ENCODE measurements at places on chromosomes 7 and 10.

GRCh38 chr7:139416405-139416804 lies 56.7 kb downstream of the LUC7L2 start:
- DNase-seq, result no peak

DNA sequence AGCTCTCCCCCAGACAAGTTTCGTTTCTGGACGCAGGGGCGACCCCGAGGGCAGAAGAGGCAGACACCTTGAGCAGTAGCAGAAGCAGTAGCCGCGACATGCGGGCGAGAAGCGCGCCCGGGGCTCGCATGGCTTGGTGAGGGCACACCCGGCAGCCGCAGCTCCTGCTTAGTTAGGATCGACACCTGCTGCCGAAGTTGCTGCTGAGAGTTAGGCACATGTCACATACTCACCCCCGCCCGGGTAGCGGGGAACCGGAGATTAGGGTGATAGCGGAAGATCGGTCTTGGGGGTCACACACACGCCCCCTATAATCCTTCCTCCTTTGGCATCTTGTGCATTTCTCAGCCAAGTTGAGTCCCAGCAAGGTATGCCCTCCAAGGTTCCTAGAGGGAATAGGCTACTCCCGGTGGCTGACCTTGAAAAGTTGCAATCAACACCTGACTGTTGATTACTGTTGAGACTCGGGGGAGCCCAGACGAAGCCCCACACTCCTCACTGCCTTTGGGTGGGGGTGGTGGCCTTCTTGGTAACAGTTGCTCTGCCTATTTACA lies 668 bp downstream of the GPR37 start:
- DNase-seq, result no peak

- no peak for DNase-seq
Observed at GRCh38 chr10:52056291-52056690, 257.8 kb upstream of the DKK1 start.

DNA sequence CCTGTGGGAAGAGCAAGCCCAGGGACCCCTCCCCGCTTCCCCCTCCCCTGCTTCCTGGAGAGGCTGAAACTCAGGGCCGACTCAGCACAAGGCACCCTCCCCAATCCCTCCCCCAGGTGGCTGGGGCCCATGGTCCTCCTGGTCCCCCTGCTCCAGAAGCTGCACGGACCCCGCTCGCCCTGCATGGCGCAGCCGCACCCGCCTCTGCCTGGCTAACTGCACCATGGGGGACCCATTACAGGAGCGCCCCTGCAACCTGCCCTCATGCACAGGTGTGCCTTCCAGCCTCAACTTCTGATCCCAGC lies 19.7 kb upstream of the ZNF862 start:
- DNase-seq, result no peak

DNA sequence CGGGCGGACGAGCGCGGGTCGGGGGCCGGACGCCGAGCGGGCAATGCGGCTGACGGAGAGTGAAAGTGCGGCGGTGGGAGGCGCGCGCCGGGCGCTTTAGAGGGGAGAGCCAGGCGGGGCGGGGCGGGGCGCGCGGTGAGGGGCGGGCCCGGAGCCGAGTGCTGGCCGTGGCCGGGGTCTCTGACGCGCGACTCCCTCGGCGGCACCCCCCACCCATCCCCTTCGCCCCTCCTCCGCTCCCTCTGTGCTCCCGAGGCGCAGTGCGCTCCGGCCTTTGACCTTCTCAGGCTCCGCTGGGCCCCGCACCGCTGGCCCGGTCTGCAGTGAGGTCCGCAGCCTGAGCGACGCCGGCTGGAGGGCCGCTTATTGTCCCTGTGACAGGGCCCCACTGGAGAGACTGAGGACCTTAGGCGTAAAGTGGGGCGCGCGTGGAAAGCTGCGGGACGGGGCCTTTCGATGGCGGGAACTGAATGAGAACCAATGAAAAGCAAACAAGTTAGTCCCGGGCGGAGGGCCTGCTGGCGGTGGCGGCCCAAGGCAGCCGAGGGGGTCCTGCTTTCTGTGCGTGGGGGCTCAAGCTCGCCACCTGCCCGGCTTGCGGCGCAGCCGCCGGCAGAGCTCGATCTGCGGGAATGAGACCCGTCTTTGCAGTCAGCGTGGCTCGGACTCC lies at the start of gene CXCL12:
TSS of gene CXCL12 (minus strand) at position 72 of the 670 bp plus-strand sequence. CDS start 92 bp downstream, outside the sequence.
- no peak for DNase-seq

GRCh38 chr10:58372607-58373441 lies 12.4 kb upstream of the TFAM start:
- no peak for DNase-seq

GRCh38 chr7:39386718-39387117 lies 179.5 kb upstream of the YAE1 start:
- no peak for DNase-seq

All from stimulated activated CD4-positive, alpha-beta T cell treated with anti-CD3 and anti-CD28 coated beads, TNF-alpha, amount 100 ng/mL, for 1 hour (primary cell).